ENCODE measurements at places on chromosomes 4 and X.

GRCh38 chr4:47074816-47075215, 43.4 kb downstream of the GABRB1 start:
- no peak for DNase-seq

DNA sequence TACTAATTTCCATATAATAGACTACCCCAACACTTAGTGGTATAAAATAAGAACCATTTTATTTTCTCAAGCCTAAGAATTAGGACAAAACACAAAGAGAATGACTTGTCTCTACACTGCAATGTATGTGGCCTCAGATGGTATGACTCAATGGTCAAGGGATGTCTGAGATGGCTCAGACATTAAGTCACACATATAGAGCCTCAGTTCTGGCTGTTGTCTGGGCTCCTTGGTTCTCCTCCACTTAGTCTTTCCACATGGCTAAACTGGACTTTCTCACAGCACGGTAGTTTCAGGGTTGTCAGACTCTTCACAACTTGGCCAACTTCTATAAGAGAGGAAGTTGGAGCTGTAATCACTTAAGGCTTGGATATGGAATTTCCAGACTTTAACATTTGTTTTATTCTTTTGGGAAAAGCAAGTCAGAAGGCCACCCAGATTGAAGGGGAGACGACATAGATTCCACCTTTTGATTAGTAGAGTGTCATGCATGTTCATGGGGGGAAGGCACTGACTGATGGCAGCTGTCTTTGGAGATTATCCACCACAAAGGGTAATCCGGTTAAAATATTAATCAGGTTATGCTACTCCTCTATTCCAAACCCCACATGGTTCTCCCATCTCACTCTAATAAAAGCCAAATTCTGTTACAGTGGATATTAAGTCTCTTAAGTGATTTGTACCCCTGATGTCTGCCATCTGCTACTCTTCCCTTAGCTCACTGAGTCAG, 9.4 kb downstream of the IL15 start:
- DNase-seq = peak; percentile 86

GRCh38 chr4:31104577-31104976, 384.4 kb downstream of the PCDH7 start:
- DNase-seq = no peak

DNA sequence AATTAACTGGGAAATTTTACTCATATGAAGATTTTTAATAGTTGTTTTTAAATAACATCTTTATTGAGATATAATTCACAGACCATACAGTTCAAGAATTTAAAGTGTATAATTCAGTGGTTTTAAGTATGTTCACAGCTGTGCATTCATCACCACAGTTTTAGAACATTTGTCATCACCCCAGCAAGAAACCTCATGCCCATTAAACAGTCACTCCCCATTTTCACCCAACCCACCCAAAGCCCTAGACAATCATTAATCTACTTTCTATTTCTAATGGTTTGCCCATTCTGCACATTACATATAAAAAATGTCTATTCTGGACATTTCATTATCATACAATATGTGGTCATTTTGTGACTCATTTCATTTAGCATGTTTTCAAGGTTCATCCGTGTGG, 2.8 kb downstream of the UPRT start:
- no peak for DNase-seq

- peak; percentile 88 for DNase-seq
Observed at GRCh38 chr4:53786632-53787031, 195.3 kb upstream of the LNX1 start.

GRCh38 chr4:107509615-107510014, 210.4 kb downstream of the PAPSS1 start:
- no peak for DNase-seq

DNA sequence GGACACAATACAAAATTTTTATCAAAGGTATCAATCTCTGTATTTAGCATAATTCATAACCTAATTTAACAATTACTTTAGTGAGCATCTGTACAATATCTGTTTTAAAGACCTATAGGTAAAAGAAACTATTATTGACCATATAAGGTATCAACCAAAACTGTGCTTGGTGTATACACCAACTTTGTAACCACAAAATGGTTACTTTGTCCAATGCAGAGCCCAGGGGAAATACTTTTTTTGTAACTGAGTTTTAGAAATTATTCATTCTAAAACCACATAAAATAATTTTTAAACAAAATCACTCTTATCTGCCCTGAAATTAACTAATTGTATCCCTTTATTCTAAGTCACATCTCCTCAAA, 5.0 kb downstream of the CXXC4 start:
- DNase-seq = no peak

GRCh38 chr4:24369507-24370029, 214.8 kb downstream of the DHX15 start:
- no peak for DNase-seq

- no peak for DNase-seq
Observed at GRCh38 chrX:1416327-1416784, 24.4 kb upstream of the SLC25A6 start.

DNA sequence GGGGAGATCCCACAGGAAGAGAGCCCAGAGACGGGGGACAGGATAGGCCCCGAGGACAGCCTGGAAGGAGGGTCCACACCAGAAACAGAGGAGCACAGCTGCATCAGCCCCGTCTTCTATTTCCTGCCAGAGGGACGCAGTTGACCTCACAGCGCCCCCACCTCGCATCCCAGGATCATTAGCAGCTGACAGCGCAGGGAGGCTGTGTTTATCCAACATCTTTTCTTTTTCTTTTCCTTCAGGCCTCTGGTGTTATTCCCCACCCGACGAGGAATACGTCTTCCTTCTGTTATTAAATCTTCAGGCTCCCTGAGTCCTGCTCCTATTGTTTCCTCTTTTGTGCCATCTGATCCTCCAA, 75.4 kb downstream of the DCHS2 start:
- no peak for DNase-seq
